Fibroblast of skin of left quadriceps (primary cell): ENCODE measurements at places on chromosomes 1 and 21.

DNA sequence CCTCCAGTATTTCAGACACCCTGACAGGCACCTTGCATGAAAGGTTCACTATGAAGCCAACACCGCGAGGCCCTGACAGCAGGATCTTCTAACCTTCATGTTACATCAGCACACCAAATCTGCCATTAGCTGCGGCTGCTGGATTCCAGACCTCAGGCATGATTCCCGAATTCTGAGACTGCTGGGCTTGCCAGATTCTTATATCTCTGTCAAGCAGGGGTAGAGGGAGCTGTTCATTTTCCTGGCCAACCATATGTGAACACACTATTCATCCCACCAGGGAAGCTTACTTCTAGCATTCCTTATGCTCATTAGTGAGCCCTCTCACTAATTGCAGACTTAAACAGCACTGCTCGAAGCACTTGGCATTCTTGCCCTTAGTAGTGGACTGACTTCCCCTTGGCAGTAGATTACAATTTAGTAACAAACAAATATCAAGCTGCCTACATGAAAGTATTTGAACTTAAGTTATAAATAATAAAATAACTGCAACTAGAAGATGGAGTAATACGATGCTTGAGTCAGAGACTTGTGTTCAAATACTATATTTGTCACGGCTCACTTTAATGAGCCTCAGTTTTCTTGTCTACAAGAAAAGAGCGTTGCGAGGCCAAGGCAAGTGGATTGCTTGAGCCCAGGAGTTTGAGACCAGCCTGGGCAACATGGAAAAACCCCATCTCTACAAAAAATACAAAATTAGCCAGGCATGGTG lies 43.3 kb downstream of the NID1 start:
- peak; percentile 71 for DNase-seq

GRCh38 chr1:101392552-101392951 lies 155.7 kb downstream of the S1PR1 start:
- DNase-seq = no peak

- no peak for DNase-seq
These were observed 49.6 kb downstream of the WDR64 start for GRCh38 chr1:241701483-241702295.

GRCh38 chr1:22812993-22813790 lies 102.6 kb downstream of the EPHB2 start:
- DNase-seq = no peak

- no peak for DNase-seq
These were observed 272.7 kb downstream of the FAM72C start for GRCh38 chr1:143699115-143699514.

- DNase-seq = no peak
These were observed 64.5 kb upstream of the KIAA1614 start for GRCh38 chr1:180848191-180848590.

- no peak for DNase-seq
These were observed 30.7 kb downstream of the TUFT1 start for GRCh38 chr1:151570819-151571218.

- DNase-seq = no peak
These were observed 132.6 kb upstream of the ETV3 start for GRCh38 chr1:157270705-157271274.

DNA sequence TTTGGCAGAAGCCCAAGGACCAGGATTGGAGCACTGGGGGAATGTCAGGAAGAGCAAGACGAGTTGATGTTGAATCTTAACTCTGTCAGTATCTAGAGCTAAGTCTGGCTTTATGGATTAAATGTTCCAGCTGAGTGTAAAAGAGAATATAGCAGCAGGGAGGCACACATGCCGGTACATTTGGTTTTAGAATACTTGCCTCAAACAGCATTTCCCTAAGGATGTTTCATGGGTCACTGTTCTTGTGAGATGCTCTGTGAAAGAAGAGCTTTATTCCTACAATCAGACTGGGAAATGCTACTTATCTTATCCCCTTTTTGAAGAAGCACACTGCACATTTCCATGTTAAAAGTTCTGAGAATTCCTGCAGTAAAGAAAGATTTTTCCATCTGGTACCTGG lies 440.3 kb upstream of the B3GALT2 start:
- DNase-seq = no peak

- peak; percentile 25 for DNase-seq
These were observed 7.3 kb downstream of the F11R start for GRCh38 chr1:161013488-161014230.

DNA sequence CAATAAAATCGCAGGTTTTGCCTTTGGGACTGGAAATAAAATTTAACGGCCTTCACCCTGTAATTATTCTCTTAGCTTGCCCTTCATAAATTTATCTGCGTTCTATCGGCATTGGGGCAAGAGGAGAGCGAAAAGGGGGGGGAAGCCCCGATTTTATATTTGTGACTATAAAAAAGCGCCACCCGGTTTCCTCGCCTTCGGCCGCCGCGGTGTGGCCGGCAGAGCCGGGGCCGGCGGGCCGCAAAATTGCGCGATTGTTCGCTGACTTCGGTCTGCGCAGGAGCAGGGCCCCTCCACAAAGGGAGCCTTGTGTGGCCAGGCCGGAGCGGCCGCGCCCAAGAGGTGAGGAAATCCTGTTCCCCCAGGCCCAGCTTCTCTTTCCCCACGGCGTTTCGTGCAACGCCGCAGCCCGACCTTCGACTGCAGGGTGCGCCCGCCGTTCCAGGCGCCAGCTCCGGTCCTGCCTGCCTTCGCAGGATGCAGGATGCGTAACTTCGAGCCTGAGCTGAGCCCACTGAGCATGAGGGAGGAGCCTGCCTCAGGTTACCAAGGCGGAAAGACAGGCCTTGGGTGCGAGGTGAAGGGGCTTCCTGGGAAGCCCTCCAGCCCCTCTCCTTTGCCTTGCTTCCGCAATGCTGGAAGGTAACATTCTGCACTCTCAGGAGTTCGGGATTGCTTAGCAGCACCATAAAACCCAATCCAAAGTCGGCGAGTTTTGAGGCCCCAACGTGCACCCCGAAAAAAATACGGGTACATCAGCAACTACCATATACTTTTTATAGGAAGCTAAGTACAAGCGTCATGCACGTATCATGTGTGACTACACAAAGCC lies 4.9 kb upstream of the TBX15 start:
- DNase-seq = no peak

DNA sequence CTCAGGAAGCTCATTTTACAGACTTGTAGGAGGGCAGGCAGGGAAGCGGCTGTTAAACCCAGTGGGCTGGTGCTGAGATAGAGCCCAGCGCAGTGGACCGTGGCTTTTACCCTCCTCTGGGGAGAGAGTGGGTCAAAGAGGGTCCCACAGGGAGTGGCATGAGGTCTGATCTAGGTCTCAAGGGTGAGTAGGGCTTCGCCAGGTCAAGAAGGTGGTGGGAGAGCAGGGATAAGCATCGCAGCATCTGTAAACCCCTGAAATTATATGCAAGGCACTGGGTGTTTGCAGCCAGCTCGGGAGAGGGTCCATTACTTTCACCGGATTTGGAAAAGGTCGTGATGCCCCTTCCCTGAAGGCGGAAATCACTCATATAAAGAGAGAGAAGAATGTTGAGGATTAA lies 89.1 kb downstream of the ZSCAN20 start:
- no peak for DNase-seq

DNA sequence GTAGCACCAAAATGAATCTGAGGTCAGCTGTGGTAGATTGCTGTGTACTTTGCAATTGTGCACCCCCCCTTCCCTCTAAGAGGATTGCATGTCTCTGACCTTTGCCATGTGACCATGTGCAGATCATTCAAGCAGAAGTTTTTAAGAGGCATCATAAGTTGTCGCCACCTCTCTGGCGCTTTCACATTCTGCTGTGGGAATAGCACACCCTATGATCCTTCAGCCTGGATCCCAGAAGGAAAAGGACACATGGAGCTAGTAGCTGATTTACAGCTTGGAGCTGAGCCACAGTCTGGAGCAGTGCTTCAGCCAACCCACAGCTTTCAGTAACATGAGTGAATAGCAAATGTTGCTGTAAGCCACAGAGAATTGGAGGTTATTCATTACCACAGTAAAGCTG lies 158.5 kb downstream of the TSEN15 start:
- peak; percentile 78 for DNase-seq

DNA sequence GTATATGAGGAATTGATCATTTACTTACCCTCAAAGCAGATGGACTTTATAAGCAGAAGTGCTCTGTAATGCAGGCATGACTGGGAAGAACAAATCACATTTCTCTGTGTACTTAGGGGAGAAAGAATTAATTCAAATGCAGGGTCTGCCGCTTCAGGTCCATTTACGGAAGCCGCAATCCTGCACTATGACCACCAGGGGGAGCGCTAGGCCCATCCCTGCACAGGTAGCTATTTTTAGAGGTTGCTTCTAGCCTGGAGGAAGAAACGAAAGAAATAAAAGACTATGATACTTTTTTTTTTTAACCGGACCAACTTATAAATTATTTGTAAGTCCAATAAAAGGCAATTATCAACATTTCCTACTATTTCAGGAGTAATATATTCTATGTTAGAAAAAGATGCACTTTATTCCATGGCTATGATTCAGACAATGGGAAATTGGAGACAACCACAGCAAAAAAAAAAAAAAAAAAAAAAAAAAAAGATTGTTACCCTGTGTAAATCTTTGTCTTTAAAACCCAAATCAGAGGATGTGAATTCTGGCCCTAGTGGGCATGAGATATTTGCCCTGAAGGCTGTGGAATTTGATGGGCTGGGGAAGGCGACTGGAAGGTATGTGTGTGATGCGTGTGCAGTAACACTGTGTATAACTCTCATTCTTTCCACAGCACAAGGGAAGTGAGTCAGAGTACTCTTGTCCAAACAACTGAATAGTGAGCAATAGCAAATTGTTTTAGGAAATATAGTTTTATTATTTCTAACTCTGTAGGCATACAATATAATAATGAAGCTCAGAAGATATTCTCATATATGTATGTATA lies 12.9 kb upstream of the FYB2 start:
- DNase-seq = peak; percentile 84

DNA sequence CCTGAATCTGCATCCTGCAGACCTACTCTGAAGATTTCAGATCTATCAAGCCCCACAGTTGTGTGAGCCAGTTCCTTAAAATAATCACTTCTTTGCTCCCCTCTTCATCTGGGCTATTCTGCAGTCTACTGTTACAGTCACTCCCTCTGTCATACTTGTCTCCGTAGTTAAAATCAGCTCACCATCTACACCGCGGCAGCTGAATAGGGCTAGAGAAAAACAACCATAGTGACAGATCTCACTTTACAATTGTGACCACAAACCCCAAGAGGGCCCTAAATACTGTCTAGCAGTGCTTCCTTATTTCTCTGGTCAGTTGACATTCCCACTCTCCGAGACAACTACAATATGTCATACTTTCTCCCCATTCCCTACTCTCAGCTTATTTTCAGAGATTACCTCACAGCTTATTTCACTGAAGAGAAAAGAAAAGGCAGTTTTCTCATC lies 12.9 kb downstream of the DESI2 start:
- DNase-seq = peak; percentile 63

- peak; percentile 40 for DNase-seq
These were observed 25.3 kb downstream of the SLC30A7 start for GRCh38 chr1:100921110-100921706.

DNA sequence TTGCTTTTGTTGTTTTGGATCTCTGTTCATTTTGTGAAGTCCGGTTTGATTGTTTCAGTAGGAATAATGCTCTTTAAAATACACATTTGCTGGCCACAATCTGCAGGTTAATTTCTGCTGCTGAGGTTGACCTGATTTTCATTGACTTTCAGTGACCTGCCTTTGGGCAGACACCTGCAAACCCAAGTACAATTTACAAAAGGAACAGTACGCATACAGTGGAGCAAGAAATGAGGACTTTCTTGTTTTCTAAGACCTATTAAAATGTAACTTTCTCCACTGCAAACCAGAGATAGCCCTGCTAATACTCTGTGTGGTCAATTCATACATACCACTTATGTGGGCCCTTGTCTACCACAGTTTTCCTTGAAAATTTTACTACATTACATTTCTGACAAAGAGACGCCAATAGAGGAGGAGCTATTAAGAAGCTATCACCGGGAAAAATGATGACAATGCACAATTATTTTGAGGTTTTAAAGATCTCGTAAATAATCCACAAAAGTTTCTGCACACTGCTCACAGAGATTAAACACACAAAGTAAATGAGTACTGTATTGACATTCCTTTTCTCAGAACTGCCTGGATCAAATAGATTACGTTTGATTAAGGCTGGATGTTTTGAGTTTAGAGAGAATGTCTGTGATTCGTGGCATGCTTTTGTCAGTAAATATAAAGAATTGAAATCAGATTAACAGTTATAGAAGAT lies 141.9 kb downstream of the SDCCAG8 start:
- DNase-seq = peak; percentile 3

DNA sequence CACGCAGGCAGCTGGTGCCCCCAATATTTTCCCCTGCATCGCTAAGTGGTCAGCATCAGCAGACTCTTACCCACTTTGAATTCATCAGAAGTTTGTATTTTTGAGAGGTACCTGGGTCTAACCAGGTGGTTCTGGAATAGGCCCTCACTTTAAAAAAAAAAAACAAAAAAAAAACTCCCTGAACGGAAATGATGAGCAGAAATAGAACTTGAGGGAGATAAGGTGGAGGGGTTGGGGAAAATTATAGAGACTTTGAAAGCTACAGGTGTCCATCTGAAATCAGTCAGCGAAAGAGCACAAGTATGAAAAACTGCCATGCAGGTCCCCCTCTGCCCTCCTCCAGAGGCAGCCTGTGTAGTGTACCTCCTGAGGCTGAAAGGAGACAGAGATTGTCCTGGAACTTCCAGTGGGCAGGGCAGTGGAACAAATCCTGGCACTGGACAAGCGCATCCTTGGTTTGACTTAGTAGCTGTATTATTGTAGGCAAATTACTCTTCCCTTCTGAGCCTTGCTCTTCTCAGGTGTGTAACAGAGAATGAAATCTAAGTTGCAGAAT lies 1.2 kb downstream of the SLAMF7 start:
- no peak for DNase-seq
